Activated CD4-positive, alpha-beta T cell treated with anti-CD3 and anti-CD28 coated beads, Interleukin-2, amount 10 ng/mL, durations not matched to agents 7 days and 5 days (primary cell): ENCODE measurements at places on chromosomes 7 and 10. TPM values are rescaled to one million over a fixed set of nuclear protein-coding genes. Genes with fewer than 3 reads are reported as not detected.

The GARIN1A gene
- total RNA-seq = 0.48 TPM

The SYT15 gene
- 0.79 TPM for total RNA-seq

The USP6NL gene
- 3.1 TPM for total RNA-seq

The PPP1R17 gene
- not detected for total RNA-seq

The FOXI2 gene
- not detected for total RNA-seq

The NME8 gene
- total RNA-seq = not detected

The RSU1 gene
- total RNA-seq = 79.5 TPM

The MAGI2 gene
- 0.05 TPM for total RNA-seq

The CALHM1 gene
- total RNA-seq = 0.21 TPM

The AZGP1 gene
- not detected for total RNA-seq

The GPER1 gene
- total RNA-seq = not detected

The HDAC9 gene
- 0.33 TPM for total RNA-seq

The LRRD1 gene
- not detected for total RNA-seq

The SORCS1 gene
- total RNA-seq = not detected

The OR6V1 gene
- total RNA-seq = not detected

The NOC3L gene
- total RNA-seq = 26.5 TPM

The CYP3A7 gene
- total RNA-seq = not detected

The EPO gene
- not detected for total RNA-seq

The SAMD9 gene
- 80.1 TPM for total RNA-seq

The ANKRD61 gene
- 0.22 TPM for total RNA-seq

The IDI2 gene
- total RNA-seq = not detected

The AS3MT gene
- total RNA-seq = 0.48 TPM

The AOAH gene
- total RNA-seq = 14.4 TPM

The ABCB1 gene
- 2.7 TPM for total RNA-seq

The C10orf62 gene
- not detected for total RNA-seq

The PLEKHS1 gene
- 0.10 TPM for total RNA-seq

The GFRA1 gene
- not detected for total RNA-seq

The VENTX gene
- not detected for total RNA-seq

The CDC123 gene
- 85.4 TPM for total RNA-seq

The FAM25A gene
- not detected for total RNA-seq

The TMEM213 gene
- not detected for total RNA-seq

The GSDME gene
- total RNA-seq = 1.8 TPM

The SOSTDC1 gene
- not detected for total RNA-seq

The GRK5 gene
- total RNA-seq = 27.5 TPM

The NCAPG2 gene
- total RNA-seq = 139 TPM

The MICALL2 gene
- 2.7 TPM for total RNA-seq

The ZFAND4 gene
- 18.5 TPM for total RNA-seq

The BMPER gene
- not detected for total RNA-seq

The STK31 gene
- total RNA-seq = 0.15 TPM

The PIK3CG gene
- 42.9 TPM for total RNA-seq

The WEE2 gene
- total RNA-seq = not detected

The SCRN1 gene
- total RNA-seq = 2.1 TPM

The SUGCT gene
- not detected for total RNA-seq

The OR2A12 gene
- not detected for total RNA-seq

The MALRD1 gene
- not detected for total RNA-seq

The ARHGAP22 gene
- not detected for total RNA-seq

The NUTM2E gene
- 0.92 TPM for total RNA-seq
